ENCODE measurements at places on chromosomes 2 and 18.
A peak's percentile ranks its signal among the peaks of the same experiment; 100 is the strongest.

DNA sequence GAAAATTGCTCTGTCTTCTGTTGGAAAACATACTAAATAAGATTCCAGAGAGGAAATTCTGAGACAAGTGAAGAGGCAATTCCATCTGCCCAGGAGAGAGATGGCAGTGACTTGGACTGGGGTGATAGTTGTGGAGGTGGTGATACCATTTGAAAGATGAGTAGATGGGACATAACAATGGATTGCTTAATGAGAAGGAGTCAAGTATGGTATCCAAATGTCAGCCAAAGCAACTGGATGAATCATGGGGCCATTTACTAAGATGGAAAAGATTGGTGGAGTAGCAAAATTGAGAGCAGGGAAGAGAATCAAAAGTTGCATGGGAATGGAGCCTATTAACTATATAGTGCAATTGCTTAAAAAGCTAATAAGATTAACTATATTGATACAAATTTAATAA is 222.1 kb downstream of the ETAA1 start:
- H3K27me3 ChIP-seq: no peaks in the 10 kb centered on the region
- no peak overlapping the region for H3K4me3 ChIP-seq
- H3K36me3 ChIP-seq: no peaks in the 10 kb centered on the region
- no peak overlapping the region for H3K27ac ChIP-seq
- peaks cover 2% of the 10 kb centered on the region for H3K4me1 ChIP-seq
- no peak for DNase-seq

DNA sequence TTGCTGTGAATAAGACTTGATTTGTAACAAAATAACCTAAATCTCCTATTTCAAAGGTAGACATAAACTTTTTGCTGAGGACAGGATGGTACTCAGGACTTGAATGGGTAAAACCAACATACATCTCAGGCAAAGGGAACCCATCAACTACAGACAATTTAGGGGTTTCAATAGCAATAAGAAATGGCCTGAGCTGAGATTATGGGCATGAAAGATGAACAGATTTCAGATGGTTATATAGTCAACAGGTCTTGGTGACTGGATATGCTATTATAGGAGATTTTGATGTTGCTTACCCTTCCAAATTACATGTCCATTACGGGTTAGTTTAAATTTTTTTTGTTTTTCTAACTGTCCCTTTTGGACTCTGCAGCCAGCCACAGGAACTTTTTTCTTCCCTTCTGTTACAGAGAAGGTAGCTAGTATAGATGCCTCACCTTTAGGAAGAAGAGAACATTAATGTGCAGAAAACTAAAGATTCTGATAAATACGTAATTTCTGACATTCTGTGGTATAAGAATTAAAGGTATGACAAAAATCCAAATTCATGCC is 4.6 kb downstream of the RPS27A start:
- H3K4me3 ChIP-seq: no peak overlapping the region
- H3K27ac ChIP-seq: no peak overlapping the region
- H3K36me3 ChIP-seq: no peaks in the 10 kb centered on the region
- no peak for DNase-seq
- peaks cover 4% of the 10 kb centered on the region for H3K4me1 ChIP-seq

DNA sequence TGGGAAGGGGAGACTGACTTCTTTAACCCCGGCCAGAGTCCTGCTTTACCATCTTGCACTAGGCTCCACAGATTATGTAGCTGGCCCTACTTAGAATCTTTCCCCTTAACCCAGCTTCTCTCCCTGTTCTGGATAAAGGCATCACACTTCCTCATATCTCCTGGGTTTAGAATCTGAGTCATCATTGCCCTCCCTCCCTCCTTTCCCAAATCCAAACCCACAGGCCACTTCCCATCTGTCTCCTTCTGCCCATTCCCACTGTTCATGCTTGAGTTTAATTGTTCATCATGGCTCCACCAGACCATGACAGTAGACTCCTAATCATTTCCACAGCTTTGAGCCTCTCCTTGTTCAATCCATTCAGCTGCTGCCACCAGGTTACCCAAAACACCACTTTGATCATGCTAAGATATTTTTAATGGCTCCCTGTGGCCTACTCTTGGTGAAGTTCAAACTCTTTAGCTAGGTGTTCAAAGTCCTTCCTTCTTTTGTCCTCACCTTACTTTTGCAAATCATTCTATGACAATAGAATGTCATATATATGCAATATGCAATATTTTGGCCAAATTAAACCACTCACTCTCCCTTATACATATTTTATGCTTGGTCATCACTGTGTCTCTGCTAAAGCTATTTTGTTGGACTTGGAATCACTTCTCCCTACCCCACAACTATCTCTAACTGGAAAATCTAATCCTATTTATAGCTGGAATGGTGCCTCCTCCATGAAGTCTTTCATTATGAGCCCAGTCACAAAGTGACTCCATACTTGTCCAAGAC is 5.5 kb downstream of the PDE11A start:
- no peaks in the 10 kb centered on the region for H3K36me3 ChIP-seq
- no peak for DNase-seq
- H3K27me3 ChIP-seq: no peaks in the 10 kb centered on the region
- no peak overlapping the region for H3K27ac ChIP-seq
- no peaks in the 10 kb centered on the region for H3K4me1 ChIP-seq

DNA sequence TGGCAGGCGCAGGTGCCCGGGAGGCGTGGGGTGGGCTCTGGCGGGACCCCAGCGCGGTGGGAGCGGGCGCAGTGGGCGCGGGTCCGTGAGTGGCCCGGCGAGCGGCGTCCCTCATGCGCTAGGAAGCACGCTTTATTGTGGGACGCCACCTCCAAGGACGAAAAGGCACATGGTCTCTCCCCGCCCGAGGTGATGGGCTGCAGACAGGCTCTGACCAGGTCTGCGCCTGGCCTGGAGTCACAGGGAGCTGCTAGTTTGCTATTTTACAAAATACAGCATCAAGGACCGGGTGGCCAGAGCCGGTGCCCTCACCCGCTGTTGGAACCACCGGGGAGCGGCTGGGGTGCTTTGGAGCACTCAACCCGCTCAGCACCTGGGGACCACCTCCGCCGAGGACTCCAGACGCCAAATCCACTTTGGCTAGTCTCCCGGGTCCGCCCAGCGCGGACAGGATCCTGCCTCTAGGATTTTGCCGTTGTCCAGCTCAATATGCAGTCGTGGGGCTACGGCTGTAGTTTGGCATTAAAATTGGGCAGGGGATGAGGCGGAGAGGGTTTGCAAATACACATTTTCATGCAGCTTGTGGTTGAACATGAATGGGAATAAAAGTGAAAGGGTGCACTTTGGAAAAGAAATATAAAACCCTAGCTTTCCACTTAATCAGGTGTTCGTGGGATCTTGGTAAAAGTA is 65.4 kb downstream of the LRRFIP1 start:
- H3K27ac ChIP-seq: peak overlapping the region; percentile 77
- H3K36me3 ChIP-seq: no peaks in the 10 kb centered on the region
- H3K4me3 ChIP-seq: peak overlapping the region; percentile 83
- H3K27me3 ChIP-seq: no peaks in the 10 kb centered on the region
- peaks cover 5% of the 10 kb centered on the region for H3K4me1 ChIP-seq
- DNase-seq: peak; percentile 63

GRCh38 chr2:5720426-5720825 is 28.2 kb downstream of the SOX11 start:
- no peak for DNase-seq
- no peaks in the 10 kb centered on the region for H3K27me3 ChIP-seq
- no peak overlapping the region for H3K27ac ChIP-seq
- H3K36me3 ChIP-seq: no peaks in the 10 kb centered on the region
- H3K4me1 ChIP-seq: no peaks in the 10 kb centered on the region
- H3K4me3 ChIP-seq: no peak overlapping the region

GRCh38 chr18:9724797-9725585 is 16.9 kb downstream of the RAB31 start:
- H3K4me1 ChIP-seq: peaks cover 3% of the 10 kb centered on the region
- no peak overlapping the region for H3K4me3 ChIP-seq
- no peaks in the 10 kb centered on the region for H3K36me3 ChIP-seq
- no peak overlapping the region for H3K27ac ChIP-seq

- H3K4me3 ChIP-seq: no peak overlapping the region
- H3K4me1 ChIP-seq: no peaks in the 10 kb centered on the region
- DNase-seq: no peak
- no peaks in the 10 kb centered on the region for H3K36me3 ChIP-seq
These were observed 95.2 kb downstream of the CAMKMT start for GRCh38 chr2:44456946-44457345.

GRCh38 chr18:48375150-48375800 is 33.9 kb downstream of the ZBTB7C start:
- no peak for DNase-seq
- H3K4me3 ChIP-seq: no peak overlapping the region
- H3K4me1 ChIP-seq: no peaks in the 10 kb centered on the region
- no peak overlapping the region for H3K27ac ChIP-seq
- no peaks in the 10 kb centered on the region for H3K36me3 ChIP-seq
- no peaks in the 10 kb centered on the region for H3K27me3 ChIP-seq

DNA sequence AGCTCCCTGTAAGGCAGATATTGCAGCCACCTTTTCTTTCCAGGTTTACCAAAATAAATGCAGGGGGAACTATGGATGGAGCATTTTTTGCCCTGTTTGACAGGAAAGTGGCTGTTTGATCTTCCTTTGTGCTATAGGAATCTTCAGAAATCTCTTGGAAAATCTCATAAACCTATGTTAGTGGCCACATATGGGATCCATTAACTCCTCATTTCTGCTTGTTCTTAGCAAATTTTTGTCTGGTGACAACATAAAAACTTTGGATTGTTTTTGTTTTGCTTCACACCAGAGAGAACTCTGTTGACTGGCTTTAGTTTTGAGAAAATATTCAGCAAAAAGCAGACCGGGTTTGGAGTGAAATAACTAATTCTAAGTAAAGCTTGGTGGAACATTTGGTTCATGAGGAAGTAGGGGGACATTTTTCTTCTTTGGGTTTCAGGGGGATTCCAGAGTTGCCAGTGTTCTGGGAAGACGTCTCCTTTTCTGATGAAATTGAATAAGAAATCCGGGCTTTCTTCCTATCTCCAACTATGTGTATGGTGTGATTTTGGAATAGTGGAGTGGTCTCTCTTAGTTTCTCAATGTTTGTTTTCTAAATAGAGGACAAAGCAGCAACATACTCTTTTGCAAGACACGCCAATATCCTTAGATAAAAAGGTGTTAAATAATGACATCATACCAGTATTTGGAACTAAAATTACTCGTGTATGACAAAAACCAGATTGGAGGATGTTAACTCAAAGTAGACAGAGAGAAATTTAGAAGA is 174.4 kb downstream of the ICOS start:
- no peaks in the 10 kb centered on the region for H3K27me3 ChIP-seq
- no peak for DNase-seq
- peaks cover 9% of the 10 kb centered on the region for H3K4me1 ChIP-seq
- no peaks in the 10 kb centered on the region for H3K36me3 ChIP-seq

DNA sequence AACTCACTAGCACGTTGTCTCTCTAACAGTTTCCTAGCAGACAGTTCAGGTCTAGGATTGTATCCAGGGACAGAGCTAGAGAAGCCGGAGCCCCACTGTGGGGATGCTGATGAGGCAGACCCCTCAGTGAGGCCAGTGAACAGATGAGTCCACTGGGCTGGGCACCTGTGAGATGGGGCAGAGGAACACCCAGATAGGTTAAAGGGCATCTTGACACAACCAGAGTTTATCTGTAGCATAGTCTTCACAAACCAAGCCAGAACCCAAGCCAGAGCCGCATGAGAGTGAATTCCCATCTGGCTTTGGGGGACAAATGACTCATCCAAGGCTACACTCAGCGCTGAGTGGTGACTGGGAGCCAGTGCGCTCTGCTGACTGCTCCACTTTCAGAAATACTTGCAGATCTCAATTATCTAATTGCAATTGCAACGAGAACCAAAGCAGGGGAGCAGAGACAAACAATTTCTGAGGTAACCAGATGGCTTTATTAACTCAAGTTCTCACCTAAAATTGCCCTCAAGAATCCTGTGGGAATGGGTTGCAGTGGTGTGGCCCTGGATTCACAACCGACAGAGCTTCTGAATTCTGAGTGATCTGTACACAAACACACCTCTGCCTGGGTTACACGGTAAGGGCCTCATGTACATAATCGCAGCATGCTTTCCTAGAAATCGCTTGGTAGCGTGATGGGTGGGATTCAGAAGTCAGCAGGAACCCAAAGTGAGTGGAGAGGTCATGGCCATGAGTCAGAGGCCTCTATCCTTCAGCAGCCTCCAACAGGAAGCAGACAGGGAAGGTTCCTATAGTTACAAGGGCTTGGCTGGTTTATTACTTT is 48.7 kb upstream of the MSH2 start:
- no peak for DNase-seq
- H3K36me3 ChIP-seq: no peaks in the 10 kb centered on the region
- no peak overlapping the region for H3K27ac ChIP-seq
- no peaks in the 10 kb centered on the region for H3K27me3 ChIP-seq

GRCh38 chr2:147086715-147087114 is 758.1 kb upstream of the ACVR2A start:
- no peaks in the 10 kb centered on the region for H3K4me1 ChIP-seq
- H3K27me3 ChIP-seq: no peaks in the 10 kb centered on the region
- H3K36me3 ChIP-seq: no peaks in the 10 kb centered on the region
- H3K27ac ChIP-seq: no peak overlapping the region
- no peak overlapping the region for H3K4me3 ChIP-seq
- no peak for DNase-seq

GRCh38 chr2:18124116-18124835 is 245.8 kb downstream of the KCNS3 start:
- no peaks in the 10 kb centered on the region for H3K36me3 ChIP-seq
- DNase-seq: no peak

- no peaks in the 10 kb centered on the region for H3K36me3 ChIP-seq
- H3K4me1 ChIP-seq: no peaks in the 10 kb centered on the region
- H3K4me3 ChIP-seq: no peak overlapping the region
- no peak overlapping the region for H3K27ac ChIP-seq
These were observed 245.4 kb downstream of the CDH2 start for GRCh38 chr18:27931535-27931934.

DNA sequence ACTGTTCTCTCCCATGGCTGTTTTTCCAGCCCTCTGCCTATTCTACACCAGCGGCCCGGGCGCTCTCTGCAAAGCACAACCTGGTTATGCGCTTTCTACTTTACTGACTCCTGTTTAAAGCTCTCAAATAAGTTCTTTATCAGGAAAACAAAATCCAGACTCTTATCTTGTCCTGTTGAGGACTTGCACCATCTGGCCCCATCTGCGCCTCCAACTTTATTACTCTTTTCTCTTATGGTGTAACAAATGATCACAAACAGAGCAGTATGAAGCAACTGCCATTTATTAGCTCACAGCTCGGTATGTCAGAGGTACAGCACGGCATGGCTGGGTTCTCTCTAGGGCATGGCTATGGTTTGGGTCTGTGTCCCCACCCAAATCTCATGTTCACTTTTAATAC is 236.5 kb upstream of the NT5C1B start:
- H3K36me3 ChIP-seq: no peaks in the 10 kb centered on the region
- H3K27ac ChIP-seq: no peak overlapping the region
- no peaks in the 10 kb centered on the region for H3K4me1 ChIP-seq
- no peaks in the 10 kb centered on the region for H3K27me3 ChIP-seq
- no peak for DNase-seq
- H3K4me3 ChIP-seq: no peak overlapping the region

- H3K27ac ChIP-seq: no peak overlapping the region
- H3K27me3 ChIP-seq: no peaks in the 10 kb centered on the region
- DNase-seq: no peak
- H3K4me3 ChIP-seq: no peak overlapping the region
- H3K36me3 ChIP-seq: no peaks in the 10 kb centered on the region
- H3K4me1 ChIP-seq: peaks cover 5% of the 10 kb centered on the region
These were observed 5.4 kb upstream of the IL1R1 start for GRCh38 chr2:102137138-102137537.
